A549 (cell line): ENCODE measurements at places on chromosomes 5 and 9. TPM values are rescaled to one million over a fixed set of nuclear protein-coding genes. Genes with fewer than 3 reads are reported as not detected.

GRCh38 chr5:150801117-150801927, 22.8 kb downstream of the SMIM3 start:
- DNase-seq, result peak; percentile 59

IL13 gene
- polyA plus RNA-seq, result 0.08 to 0.13 TPM in 2 of 3 replicates, not detected in the other

DNA sequence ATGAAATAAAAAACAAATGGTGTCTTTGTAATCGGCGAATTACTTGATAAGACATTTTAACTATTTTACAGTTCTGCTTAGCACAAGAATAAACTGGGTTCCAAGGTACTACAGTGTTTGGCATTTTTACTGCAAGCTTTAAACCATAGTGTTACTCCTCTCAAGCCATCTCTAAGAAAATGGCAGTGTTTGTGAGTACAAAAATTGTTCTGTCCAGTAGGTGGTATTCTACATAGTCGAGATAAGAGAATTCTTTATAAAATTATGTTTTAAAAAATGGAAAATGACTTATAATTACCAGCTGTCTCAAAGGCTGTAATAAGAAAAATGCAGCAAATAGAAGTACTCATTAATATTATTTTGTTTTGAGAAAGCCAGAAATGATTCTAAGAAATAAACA, 3.2 kb downstream of the SMIM15 start:
- peak; percentile 17 for DNase-seq

PAEP gene
- polyA plus RNA-seq, result not detected in 3 replicates

- DNase-seq, result no peak
These were observed 25.6 kb downstream of the BTF3 start for GRCh38 chr5:73523861-73524260.

GRCh38 chr9:106420511-106420944, 442.4 kb upstream of the ZNF462 start:
- no peak for DNase-seq

- DNase-seq, result peak; percentile 57
These were observed 229.4 kb downstream of the DMAC1 start for GRCh38 chr9:7570107-7570720.

DNA sequence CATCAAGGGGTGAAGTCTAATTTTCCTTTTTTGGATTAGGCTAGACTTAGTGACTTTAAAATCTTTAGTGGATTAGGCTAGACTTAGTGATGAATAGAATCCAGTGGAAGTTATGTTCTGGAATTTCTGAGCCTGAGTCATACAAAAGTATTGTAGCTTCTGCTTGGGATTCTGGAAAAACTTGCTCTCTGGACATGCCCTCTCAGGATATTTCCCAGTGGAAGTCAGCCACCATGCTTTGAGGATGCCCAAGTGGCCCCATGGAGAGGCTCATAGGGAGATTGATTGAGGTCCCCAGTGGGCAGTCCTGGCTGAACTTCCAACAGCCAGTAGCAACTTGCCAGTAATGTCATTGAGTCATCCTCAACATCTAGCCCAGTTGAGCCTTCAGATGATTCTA, 112.4 kb upstream of the PRLR start:
- DNase-seq, result no peak

STX17 gene
- 13.8 to 14.4 TPM (median 14.3 TPM) in 3 replicates for polyA plus RNA-seq

GRCh38 chr9:111825468-111826145, 30.9 kb upstream of the SHOC1 start:
- DNase-seq, result no peak

DNA sequence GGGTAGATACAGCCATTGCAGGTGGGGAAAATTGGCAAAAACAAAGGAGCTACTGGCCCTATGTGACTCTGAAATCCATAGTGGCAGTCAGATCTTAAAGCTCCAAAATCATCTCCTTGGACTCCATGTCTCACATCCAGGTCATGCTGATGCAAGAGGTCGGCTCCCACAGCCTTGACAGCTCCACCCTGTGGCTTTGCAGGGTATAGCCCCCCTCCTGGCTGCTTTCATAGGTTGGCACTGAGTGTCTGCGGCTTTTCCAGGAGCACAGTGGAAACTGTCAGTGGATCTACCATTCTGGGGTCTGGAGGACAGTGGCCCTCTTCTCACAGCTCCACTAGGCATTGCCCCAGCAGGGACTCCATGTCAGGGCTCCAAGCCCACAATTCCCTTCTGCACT, 1190.1 kb downstream of the CDH12 start:
- peak; percentile 17 for DNase-seq

SPATA31A5 gene
- not detected in 3 replicates for polyA plus RNA-seq

DNA sequence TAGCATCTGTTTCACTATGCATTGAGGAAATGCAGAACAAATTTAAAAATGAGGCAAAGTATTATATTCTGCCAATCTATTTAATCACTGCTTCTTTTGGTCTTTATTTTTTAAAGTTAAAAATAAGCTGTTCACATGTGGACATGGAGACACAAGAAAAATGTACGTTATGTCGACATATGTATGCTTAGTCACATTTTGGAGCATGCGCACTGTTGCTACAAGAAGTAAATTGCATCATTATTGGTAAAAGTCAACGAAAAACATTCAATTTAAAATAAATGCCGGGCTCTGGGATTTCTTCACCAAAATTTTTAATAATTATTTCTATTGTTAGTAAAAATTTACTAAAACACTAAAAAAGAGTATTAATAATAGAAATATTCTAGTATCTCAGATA, 876.3 kb upstream of the CTNND2 start:
- DNase-seq, result no peak

- DNase-seq, result no peak
These were observed 217.5 kb downstream of the CDK5RAP2 start for GRCh38 chr9:120362446-120362845.

GRCh38 chr5:56003179-56003578, 8.4 kb upstream of the IL6ST start:
- peak; percentile 84 for DNase-seq

DNA sequence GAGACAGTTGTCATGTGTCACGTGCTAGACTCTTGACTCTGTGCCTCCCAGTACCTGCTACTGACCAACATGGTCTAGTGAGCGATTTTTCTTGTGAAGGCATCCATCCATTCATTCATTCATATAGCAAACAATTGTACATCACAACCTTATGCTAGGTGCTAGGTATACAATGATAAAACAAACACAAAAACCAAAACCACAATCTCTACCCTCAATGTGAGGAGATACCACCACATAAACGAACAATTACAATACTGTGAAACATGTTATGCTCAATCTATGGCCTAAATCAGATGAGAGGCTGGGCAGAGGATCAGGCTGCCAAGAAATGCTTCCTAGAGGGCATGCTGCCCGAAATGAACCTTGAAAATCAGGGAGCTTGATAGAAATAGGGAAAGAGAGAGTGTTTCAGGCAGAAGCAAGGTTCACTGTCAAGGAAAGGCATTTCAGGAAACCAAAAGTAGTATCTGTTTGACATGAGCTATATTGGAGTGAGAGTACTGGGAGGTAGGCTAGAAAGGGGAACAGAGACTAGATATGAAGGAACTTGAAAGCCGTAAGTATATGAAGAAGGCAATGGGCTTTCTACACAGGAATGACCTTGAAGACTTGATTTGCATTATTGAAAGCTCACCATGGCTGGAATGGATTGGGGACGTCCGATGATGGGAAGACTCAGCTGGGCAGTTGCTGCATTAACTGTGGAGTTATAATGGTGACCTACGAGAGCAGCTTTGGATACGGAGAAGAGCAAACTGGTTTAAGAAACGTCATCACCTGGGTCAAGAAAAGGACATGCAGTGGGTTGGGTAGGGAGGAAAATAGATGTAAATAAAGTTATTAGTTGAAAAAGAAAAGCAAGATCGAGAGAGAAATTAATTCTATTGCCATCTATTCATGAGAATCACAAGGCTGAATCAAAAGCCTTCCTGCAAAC, 90.1 kb downstream of the THBS4 start:
- DNase-seq, result no peak

DNA sequence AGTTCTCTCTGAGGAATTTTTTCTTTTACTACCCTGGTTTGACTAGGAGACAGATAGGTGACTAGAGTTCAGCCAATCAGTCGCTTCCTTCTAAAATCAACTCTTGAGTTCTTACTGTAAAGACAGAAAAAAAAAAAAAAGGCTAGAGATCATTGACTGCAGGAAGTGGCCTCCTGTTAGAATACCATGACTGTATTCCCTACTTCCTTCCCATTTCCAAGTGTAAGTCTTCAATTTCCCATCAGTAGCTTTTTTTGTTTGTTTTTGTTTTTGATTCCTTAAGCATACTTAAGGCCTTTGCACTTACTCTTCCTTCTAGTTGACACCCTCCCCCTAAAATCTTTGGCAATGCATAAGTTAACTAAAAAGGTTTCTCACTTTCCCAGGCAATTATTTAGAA, 154.3 kb downstream of the HMHB1 start:
- no peak for DNase-seq

IRX4 gene
- polyA plus RNA-seq, result 0.05 to 0.06 TPM in 2 of 3 replicates, not detected in the other

DNA sequence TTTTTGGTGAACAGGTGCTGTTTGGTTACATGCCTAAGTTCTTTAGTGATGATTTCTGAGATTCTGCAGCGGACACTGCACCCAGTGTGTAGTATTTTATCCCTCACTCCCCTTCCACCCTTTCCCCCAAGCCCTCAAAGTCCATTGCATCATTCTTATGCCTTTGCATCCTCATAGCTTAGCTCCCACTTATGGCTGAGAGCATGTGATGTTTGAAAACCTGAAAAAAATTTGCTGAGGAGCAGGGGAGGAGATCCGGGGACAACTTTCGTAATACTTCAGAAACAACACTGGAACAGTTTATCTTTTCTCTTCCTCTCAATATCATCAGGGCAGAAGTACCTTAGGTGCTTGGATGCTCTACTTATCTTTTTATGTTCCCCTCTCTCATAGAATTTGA, 226.4 kb downstream of the ADAMTS6 start:
- no peak for DNase-seq

ZCCHC7 gene
- polyA plus RNA-seq, result 12.4 to 15.7 TPM (median 15.7 TPM) in 3 replicates

DNA sequence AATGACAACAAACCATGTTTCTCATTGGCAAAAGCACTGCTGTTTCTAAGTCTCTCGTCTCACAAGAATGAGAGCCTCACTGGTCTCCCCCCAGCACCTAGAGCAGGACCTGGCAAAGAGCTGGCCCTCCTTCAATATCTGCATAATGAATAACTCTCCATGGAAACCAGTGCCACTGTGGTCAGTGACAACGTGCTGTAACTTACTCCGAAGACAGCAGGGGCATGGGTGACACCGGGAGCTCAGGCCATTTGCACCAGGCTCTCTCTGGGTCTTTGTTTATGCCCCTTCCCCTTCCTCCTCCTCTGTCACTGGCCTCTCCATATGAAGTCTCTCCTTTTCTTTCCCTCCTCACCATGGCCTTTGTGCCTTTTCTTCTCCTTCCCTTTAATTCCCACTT, 33.3 kb downstream of the TAS2R1 start:
- DNase-seq, result no peak

DNA sequence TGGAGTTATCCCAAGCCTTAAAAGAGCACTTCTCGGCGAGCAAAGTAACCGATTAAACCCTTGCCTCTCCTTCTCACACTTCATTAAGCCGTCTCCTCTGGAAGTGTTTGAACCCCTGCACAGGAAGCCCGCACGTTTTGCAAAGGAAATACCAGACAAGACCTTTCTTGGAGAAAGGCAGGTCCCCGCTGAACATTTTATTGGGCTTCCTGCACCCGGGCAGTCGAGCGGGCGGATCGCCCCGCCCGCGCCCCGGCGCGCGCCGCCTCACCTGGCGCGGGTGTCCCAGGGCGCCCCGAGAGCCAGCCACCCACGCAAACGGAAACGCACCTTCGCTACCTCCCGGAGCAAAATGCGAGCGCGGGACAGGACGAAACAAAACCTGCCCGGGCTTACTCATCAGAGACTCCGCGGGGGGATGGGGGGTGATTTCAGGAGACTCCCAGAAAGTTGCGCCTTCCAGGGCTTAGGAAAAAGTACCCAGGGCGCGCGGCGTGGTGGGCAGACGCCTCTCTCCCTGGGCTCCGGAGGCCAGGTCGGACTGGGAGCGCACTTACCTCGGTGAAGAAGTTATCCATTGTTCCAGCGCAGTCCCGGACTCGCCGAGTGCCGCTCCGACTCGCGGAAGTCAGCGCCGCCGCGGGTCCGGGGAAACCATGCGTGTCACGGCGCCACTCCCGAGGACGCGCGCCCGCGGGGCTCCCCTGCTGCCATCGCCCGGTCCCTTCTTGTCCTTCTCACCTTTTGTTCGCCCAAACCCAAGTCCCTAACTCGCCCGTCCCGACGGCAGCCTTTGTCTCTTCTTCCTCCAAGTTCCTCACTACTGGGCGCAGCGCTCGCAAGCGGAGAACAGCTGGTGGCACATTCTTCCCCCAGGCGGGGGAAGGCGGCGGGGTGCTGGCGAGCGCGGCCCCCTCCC, 598 bp downstream of the MYO10 start:
- peak; percentile 39 for DNase-seq

GRCh38 chr5:117058740-117059139, 484.1 kb upstream of the SEMA6A start:
- DNase-seq, result no peak

DNA sequence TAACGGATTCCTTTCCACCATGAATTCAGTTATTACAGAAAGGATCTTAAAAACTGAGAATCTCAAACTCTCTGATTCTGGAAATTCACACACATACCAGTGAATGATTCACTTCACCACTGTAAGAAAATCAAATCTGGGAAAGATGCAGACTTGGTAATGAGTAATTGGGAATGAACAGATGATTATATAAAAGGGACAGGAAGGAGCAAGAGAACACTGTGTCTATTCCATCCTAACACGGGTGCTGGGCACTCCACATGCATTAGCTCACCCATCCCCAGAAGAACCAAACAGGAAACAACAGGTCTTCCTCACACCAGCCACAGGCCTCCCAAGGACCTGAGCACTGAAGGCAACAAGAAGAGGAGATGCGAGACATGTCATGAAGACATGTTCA, 74.8 kb upstream of the ZNF622 start:
- DNase-seq, result no peak

ADGRV1 gene
- polyA plus RNA-seq, result 0.17 to 0.70 TPM (median 0.65 TPM) in 3 replicates

GRCh38 chr5:130706696-130707095, 458.4 kb downstream of the HINT1 start:
- DNase-seq, result no peak

DMRT3 gene
- not detected in 3 replicates for polyA plus RNA-seq

DNA sequence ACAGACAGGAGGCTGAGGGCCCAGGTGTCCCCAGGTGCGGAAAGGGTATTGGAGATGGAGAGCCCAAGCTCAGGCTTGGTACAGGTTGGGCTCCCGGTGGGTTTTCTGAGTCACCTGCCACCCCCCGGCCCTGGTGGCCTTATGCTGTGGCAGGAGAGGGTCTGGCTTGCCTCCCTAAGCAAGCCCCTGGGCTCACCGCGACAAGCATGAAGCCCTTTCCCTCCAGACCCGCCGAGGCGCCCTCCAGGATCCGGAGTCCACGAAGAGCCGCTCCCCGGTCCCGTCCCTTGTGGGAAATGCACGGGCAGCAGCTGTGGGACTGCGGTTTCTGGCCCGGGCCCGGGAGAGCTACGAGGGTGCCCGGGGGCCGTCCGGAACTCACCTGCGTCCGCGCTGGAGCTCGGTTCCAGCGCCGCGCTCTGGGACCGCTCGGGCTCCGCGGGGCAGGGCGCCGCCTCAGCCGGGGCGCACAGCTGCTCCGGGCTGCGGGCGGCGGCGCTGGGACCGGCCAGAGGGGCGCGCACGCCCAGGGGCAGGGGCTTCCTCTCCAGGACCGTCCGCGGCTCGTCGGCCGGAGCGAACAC, 757 bp downstream of the SAPCD2 start:
- DNase-seq, result no peak

MCC gene
- 0.10 to 0.31 TPM (median 0.20 TPM) in 3 replicates for polyA plus RNA-seq

GRCh38 chr5:143314659-143315058, 88.8 kb downstream of the NR3C1 start:
- no peak for DNase-seq
